ENCODE measurements at places on chromosomes 12 and 14.

DNA sequence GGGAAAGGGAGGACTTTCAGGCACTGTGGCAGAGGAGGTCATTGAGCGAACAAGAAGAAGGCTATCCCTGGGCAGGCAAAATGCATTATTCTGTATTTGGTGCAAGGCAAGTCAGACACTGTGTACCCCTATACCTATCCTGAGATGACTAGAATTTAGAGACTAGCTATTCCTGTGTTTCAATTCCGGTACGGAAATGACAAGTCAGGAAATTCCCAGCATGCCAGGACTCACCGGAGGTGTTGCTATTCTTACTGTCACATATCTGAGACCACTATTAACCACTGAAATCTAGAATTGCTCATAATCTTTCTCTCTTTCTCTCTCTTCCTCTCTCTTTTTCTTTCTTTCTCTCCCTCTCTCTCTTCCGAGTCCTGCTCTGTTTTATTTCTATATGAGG lies 297.1 kb downstream of the PDZRN4 start:
- DNase-seq = no peak

GRCh38 chr12:118874698-118875548 lies 106.4 kb upstream of the SRRM4 start:
- no peak for DNase-seq

- DNase-seq = no peak
Observed at GRCh38 chr12:122148657-122149056, 25.4 kb downstream of the IL31 start.

DNA sequence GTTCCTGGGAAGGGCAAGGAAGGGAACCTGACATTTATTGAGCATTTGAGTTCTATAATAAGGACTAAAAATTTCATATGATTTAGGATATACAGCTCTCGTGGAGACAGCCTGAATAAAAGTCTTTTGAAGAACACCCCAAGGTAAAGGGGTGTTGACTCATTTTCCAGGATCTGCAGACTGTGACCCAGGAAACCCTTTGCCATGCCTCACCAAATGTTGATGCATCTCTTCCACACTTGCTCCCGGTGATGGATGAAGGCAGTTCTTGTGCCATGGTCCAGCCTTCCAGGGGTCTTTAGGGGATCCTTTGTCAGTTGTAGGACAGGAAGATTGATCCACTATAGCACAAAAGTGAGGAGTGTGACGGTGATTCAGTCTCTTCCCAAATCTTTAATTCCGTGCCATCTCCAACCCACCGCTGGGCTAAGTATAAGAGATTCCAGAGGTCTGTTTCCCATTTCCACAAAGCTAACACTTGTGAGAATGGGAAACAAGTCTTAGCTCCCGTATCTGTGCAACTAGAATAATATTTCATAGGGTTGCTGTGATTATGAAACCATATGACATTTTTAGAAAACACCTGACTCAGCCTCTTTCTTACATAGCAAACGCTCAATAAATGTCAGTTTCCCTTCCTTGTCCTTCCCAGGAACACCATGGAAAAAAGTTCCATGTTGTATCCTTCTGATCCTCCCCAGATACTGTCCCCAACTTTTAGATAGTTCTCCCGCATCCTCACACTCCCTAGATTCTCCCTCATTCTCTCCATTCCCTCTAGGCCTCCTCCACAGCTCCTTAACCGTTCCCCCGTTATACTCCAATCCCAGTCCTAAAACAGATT lies 836 bp downstream of the AAAS start:
- DNase-seq = no peak

DNA sequence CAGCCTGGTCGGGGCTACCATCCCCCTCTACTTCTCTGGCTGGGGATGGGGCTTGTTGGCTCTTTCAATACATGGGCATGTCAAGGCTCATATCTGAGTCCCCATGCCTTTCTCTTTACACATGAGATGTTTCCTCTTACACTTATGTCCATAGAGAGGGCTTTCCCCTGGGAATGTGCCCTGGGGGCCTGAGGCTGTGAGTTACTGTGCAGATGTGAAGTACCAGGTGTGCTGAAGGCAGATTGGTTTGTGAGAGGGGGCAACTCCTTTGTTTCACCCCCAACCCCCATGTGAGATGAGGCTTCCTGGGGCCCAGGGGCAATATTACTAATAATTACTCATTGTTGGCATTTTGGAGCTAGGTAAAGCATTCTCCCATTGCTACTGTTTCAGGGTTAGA lies 32.8 kb downstream of the NRXN3 start:
- no peak for DNase-seq

DNA sequence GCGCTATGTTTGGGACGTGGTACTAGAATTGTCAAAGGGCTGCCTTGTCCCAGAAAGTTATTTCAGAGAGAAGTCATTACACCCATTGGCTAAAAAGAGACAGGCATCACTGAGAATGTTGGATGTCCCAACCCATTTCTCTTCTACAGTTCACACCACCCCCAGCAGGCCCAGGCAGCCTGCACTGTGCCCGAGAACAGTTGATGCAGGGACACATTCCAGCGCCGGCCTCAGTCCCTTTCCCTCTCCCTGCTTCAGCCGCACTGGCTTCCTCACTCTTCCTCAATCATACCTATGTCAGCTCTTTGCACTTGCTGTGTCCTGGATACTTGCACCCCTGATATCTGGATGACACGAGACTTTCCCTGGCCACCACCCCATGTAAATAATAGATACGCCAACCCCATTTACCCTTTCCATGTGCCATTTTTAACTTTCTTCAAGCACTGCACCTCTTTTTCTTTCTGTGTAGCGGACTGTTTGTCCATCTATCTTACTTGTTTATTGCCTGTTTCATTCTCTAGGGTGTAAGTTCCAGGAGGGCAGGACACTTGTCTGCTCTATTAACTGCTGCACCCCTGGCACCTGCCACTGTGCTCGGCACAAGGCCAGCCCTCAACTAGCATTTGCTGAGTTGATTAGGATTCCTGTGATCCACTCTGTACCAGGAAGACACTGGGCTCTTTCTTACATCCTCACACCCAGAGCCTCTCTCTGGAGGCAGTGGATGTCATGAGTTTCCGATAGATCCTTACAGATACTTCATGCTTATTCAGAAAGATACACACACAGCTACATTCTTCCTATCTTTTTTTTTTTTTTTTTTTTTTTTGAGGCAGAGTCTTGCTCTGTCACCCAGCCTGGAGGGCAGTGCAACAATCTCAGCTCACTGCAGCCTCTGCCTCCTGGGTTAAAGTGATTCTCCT lies 76.6 kb upstream of the CEP83 start:
- no peak for DNase-seq

- no peak for DNase-seq
Observed at GRCh38 chr14:68568907-68569897, 223.7 kb downstream of the ZFP36L1 start.

DNA sequence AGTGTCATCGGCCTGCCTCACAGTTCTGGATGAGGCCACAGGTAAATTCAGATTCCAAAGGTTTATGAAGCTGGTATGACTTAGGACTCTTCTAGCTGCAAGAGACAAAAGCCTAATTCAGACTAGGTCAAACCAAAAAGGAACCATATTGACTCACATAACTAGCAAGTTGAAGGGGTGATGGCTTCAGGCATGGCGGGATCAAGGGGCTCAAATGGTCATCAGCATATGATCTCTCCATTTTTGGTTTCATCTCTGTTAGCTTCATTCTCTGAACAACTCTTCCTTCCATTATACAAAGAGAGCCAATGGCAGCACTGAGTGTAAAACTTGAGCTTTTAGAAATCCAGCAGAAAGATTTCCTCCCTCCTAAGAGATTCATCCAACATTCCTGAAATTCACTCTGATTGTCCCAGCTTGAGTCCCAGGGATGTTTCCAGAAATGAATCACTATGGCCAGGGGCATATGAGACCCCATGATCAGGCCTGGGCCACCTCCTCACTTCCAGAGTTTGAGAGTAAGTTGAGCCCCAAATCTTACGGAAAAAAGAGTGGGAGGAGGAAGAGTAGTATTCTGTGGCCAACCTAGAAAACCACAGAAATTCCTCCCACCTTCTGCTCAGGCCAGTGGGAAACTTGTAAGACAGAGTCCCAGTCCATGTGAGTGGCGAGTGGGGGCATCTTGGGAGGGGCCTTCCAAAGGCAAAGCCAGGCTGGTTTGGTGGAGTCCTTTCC lies 2.0 kb upstream of the MAP1LC3B2 start:
- no peak for DNase-seq

GRCh38 chr12:77488041-77488620 lies 342.6 kb upstream of the NAV3 start:
- no peak for DNase-seq

DNA sequence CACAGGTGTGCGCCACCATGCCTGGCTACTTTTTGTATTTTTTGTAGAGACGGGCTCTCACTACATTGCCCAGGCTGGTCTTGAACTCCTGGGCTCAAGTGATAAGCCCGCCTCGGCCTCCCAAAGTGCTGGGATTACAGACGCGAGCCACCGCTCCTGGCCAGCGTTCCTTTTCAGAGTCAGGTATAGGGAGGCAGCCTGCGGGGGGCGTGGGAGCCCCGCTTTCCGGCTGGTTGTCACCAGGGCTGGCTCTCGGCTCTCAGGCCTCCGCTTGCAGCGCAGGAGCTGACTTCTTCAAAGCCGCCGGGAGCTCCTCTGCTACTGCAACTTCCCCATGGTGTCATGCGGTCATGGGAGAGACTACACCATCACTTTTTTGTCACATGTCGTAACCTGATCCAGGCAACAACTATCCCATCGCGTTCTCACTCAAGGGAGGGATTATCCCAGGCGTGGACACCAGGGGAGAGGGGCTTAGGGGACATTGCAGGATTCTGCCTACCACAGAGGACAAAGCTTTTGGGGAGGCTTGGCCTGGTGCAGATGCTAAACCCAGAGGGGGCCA lies 129.4 kb downstream of the SCARB1 start:
- DNase-seq = no peak

DNA sequence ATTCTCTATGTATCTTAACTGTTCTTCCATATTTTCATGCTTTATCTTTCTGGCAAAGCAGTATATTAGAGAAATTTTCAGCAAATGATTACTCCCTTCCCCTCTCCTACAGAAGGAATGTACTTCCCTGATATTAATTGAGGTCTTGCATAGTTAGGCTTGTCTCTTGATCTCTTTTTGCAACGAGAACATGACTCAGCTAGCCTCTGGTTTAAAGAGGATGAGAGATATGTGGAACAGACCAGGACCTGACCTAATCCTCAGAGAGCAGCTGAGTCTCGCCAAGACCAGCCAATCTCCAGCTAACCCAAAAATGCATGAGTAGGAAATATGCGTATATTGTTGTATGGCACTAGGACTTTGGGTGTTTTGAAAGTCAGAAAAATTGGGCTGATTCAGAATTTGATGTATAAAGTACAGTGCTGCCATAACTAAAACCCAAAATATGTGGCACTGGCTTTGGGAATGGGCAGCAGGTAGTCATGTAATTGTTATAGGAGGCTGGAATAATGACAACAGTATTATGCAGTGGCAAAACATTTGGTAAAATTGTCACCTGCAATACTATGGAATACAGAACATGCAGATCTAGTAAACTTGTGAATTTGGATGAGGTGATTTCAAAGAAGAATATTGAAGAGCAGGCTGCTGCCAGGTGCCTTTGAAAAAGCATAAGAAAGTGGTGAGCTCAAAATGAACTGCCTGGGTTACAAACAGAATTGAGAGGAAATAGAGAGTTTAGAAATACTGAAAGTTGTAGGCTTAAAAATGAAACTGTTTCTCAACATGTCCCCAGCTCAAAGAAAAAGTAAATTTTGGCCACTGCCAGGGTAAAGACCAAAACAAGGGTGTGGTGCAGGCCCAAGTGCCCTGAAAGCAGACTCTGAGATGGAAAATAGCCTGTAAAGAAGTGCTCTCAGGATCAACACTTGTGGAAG lies 9.3 kb upstream of the USP15 start:
- DNase-seq = no peak

DNA sequence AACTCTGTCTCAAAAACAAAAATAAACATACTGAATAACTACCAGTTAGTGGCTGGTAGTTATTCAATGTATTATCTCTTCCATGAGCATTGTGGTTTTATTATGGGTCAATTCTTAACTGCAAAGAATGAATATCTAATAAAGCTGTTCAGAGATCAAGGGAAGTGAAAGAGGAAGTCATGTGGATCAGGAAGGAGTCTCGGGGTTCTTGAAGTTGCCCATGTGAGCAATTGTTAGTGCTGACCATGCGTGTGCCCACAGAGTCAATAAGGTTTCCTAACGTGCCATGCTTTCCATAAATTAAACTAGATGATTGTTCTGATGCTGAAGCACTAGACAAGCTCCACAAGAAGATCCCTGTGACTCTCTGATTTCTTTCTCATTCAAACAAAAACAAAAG lies 136.5 kb upstream of the CPSF6 start:
- DNase-seq = no peak

DNA sequence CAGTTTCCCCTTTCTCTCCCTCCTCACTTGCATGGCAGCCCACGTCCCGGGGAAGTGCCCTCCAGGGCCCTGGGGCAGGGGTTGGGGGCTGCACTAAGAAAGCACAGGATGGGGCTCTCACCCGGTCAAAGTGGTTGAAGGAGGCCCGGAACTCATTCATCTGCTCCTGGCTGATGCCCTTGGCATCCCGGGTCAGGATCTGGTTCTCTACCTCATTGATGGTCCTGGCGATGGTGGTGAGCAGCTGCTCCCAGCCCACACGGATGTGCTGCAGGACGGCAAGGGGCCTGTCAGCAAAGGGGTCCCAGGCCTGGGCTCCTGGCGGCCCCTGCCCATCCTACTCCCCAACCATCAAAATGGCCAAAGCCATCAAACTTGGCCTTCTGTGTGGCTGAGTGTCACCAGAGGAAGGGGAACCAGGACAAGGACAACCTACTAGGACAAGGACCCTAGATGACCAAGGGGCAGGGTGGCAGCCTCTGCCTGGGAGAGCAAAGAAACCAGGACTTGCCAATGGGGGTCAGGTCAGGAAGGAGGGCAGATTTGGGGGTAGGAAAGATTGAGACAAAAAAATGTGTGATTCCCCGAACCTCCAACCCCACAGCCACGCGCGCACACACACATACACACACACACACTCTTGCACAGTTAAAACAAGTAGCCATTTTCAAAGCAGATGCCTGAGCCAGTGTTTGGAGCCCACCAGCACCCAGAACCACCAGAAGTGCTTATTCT lies 87.1 kb upstream of the ZFP36L1 start:
- no peak for DNase-seq

DNA sequence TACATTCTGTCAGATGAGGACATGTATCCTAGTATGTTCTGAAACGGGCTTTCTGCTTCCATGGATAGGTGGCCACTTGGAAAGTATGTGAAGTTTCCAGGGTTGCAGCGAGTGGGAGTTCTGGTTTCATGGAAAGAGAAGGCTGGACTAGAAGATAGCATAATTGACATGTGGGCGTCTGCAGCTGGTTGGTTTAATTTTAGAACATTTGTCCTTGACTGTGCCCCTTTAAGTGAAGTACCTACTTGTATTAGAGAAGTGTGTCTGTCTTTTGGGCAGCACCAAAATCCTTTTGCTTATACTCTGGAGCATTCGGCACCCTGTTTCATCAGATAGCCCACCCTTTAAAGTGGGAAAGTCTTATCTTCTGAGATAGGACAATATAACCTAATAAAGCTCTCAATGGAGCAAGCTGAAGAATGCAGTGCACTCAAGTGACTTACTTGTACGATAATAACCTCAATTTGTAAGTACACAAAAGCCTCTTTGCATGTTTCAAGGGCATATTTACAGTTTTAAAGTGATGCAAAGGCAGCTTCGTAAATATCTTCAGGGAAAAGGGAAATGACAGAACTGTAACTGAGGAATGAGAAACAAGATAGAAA lies 35.2 kb downstream of the NTN4 start:
- no peak for DNase-seq

Data from activated CD8-positive, alpha-beta memory T cell treated with anti-CD3 and anti-CD28 coated beads, Interleukin-2, amount 50 U/mL, for 48 hours (primary cell).